ENCODE measurements at places on chromosomes 3 and 15.

DNA sequence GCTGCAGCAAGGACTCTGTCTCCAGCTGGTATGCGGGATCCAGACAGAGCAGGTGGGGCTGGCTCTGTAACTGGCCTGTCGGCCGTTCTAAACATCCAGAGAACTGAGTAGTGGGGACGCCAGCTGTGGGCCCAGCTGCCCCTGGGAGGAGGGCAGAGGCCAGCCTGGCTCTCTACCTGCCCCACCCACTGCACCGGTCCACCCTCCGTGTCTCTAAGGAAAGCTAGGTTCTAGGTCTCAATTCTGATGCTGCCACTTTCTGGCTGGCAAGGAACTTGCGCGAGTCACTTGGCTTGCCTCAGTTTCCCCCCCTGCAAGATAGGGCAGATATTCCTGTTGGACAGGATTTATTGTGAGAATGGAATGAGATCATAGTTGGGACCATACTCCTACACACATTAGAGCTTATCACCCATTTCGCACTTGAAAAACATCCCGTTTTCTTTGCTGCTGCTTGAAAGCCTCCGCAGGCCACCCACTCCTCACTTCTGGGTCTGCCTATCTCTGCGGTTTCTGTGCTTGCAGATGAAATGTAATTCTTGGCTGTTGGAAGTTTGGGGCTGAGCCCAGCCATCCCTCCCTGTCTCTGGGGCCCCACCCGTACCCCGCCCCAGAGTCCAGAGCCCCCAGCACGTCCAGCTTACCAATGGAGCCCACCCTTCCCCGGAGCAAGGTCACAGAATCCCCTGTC is 65.8 kb downstream of the IQSEC1 start:
- DNase-seq: no peak

DNA sequence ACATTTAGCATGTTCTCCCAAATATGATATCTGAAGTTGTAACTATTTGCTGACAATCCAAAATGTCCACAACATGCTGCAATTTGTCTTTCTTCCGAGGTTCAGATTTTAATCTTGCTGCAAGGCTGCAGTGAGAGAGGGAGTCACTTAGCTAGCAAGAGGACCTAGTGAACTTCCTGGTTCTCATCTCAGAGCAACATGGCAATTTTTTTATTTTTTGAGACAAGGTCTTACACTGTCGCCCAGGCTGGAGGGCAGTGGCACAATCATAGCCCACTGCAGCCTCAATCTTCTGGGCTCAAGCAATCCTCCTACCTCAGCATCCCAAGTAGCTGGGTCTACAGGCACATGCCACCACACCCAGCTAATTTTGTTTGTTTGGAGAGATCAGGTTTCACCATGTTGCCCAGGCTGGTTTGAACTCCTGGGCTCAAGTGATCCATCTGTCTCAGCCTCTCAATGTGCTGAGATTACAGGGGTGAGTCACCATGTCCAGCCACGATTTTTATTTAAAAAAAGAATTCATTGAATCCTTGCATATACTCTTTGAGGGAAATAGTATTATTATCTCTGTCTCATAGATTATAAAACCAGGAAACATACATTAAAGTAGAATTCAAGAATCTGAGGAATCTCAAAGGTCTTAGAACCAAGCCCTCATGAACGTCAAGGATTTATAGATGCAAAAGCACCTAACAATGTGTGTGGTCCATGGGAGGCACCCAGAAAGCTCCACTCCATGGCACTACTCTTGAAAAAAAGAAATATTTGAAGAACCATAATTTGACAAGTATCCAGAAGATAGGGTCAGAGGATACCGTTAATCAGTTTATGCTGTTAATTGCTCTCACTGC is 9.1 kb downstream of the HDC start:
- peak; percentile 72 for DNase-seq

DNA sequence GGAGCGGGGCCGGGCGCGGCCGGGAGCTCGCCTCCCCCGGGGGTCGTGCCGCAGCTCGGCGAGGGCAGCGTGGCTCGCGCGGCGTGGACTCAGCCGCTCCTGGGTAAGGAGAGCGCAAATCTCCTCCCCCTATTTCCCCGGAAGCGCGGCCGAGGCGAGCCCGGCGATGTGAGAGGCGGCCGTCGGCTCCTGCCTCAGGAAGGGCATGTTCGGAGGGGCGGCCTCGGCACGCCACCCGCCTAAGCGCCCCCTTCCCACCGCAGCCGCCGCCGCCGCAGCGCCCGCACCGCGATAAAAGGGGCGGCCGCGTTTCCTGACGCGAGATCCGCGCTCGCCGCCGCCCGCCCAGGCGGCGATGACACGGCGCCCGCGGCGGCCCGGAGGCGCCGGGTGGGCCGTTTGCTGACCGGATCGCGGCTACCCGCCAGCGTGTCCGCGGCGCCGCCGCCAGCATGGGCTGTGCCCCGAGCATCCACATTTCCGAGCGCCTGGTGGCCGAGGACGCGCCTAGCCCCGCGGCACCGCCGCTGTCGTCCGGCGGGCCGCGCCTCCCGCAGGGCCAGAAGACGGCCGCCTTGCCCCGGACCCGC is at the start of gene PDE8A:
TSS of gene PDE8A (plus strand) at position 146 of the 590 bp plus-strand sequence. CDS start at position 453, 307 bp downstream.
- peak; percentile 60 for DNase-seq

DNA sequence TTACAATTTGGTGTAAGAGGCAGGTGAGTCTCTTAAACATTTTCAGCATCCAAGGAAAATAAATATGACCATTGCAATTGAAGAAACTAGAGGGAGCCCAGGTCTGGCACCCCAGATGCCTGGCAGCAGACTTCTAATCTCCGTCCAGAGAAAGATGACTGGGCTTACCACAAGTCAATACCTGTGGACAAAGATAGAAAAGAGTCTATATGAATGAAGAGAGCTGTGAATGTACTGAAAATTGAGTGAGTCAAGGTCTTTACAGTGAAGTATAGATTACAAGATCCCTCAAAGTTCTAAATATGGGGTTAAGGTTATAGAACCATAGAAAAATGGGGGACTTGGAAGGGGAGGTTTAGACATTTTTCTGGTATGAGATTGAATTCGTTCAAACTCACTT is 827.4 kb upstream of the NR2F2 start:
- no peak for DNase-seq

DNA sequence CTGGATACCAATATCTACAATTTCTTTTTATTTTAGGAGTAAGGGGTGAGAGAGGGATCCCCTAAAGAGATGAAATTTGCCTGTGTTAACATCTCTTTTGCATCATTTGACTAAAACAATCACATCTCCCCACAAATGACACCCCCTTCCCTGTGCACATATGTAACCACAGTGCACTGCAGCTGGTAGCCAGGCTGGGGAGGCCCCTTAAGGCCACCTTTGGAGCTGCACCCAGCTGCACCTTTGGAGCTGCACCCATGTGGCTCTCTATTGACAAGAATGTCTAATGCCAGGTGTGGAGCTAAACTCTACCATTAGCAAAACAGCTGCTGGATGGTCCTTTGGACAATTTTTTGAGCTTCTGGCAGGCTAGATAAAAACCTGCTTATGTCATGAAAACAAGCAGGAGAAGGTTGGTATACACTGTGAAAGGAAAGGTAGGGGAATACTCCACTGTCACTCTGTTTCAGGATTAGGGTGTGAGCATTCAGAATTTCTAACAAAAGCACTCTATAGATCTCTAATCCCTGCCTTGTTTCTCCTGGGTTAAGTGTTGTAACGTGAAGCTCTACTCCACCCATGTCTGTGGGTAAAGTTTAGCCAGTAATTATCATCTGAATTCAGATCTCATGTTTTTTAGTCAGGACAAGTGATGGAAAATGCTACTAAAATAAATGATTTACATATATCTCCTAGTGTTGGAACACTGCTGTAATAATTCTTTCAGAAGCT is 52.1 kb downstream of the TFG start:
- peak; percentile 46 for DNase-seq

- DNase-seq: no peak
Observed at GRCh38 chr15:99282121-99282520, 30.8 kb downstream of the LRRC28 start.

- DNase-seq: no peak
Observed at GRCh38 chr3:127493924-127494646, 96.4 kb downstream of the TPRA1 start.

- DNase-seq: peak; percentile 81
Observed at GRCh38 chr3:71026634-71027578, 556.6 kb downstream of the FOXP1 start.

- no peak for DNase-seq
Observed at GRCh38 chr3:138332472-138333073, 2.9 kb upstream of the NME9 start.

- no peak for DNase-seq
Observed at GRCh38 chr3:56926243-56926946, 124.6 kb upstream of the ARHGEF3 start.

GRCh38 chr3:46892285-46893145 is 15.0 kb downstream of the PTH1R start:
- peak; percentile 83 for DNase-seq

- no peak for DNase-seq
Observed at GRCh38 chr15:82805994-82806406, at the start of gene FSD2. FSD2 (minus strand) TSS chr15:82806069; CDS start chr15:82787390, 18,679 bp downstream.

- DNase-seq: peak; percentile 25
Observed at GRCh38 chr3:168844472-168844871, 748.7 kb upstream of the GOLIM4 start.

- no peak for DNase-seq
Observed at GRCh38 chr3:124601190-124601589, 129.1 kb upstream of the UMPS start.

- DNase-seq: peak; percentile 86
Observed at GRCh38 chr3:116200956-116201690, 244.2 kb downstream of the LSAMP start.

DNA sequence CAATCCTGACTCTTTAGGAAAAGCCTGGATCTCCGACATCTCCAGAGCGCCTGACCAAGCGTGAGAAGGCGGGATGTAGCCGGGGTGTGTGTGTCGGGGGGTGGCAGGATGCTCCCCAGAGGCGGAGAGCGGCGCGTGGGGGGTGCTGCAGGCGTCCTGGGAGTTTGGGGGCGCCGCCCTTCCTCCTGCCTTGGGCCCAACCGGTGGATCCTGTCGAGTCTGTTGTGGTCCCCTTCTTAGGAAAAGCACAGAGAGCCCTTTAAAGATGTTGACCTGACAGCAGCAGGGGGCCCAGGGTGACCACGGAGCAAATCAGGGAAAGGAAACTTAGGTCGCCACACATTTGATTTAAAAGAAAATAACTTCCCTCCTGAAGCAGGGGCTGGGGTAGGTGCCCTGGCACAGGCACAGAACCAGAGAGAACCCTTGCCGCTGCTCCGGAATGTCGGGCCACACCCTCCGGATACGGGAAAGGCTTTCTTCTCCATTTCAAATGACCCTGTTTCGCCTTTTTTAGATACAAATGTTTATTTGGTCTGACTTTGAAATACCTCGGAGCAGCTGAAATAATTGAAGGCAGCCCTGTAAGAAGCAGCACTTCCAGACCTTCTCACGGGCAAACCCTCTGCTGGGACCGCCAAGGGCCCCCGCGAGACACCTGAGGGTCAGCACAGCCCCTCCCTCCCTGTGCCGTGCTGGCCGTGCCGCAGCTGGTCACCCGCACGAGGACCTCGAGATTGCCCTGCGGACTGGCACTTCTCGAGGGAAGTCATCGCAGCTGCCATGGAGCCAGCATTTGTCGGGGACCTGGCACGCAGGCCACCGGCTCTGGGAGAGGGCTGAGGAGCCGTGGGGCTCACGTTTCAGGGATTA is 102.9 kb upstream of the KLF13 start:
- no peak for DNase-seq

- no peak for DNase-seq
Observed at GRCh38 chr3:128198313-128198712, 45.0 kb downstream of the EEFSEC start.

DNA sequence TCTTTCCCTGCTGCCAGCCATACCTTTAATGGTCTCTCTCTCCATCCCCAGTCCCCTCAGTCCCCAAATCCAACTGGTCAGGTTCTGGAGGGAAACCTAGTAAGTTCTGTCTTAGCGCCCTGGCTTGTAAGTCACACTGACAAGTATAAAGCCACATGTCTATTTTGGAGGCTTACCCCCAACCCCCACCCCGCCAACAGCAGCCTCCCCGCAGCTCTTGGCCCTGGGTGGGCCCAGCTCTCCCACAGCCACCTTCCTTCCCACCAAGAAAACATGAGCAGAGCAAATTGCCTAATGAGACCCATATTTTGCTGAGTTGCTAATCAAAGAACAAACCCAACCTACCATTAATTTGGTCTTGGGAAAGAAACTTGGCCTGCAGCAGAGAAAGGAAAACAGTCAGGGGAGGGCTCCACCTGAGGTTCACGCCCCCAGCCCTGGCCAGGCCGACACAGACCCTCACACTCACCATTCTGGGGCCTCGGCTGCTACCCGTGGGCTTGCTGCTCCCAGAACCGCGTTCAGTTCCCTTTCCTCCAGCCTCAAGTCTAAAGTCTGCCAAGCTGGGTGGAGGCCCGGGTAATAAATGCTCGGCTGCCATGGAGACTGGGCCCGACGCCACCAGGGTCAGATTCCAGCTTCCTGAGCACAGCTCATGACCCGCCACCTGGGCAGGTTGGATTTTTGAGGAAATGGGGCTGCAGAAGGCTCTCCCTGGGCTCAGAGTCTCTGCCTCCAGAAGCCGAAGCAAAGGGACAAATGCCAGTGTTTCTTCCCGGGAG is at the start of gene CALML4:
TSS of gene CALML4 (minus strand) at position 557 of the 782 bp plus-strand sequence. CDS start at position 472, 85 bp downstream.
- peak; percentile 74 for DNase-seq

DNA sequence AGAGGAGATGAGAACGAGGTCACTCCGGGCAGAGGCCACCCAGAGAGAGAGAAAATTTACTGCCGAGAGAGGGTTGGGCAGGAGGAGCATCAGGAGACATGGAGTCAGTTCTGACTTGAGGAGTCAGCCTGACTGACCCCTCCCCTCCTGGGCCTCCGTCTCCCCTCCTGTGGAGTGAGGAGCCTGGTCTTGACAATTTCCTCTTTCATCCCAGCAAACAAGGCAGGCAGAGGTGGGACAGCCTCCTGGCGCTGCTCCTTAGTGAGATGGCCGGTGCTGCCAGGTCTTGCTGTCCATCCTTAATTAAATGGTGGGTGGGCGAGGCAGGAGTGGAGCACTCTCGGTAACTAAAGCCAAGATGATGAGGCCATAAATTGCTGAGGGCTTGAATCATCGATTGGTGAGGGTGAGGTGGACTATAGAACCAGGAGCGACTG is 60.6 kb downstream of the CYP11A1 start:
- DNase-seq: peak; percentile 32

- peak; percentile 2 for DNase-seq
Observed at GRCh38 chr3:149090907-149091306, 4.6 kb upstream of the HLTF start.

- peak; percentile 8 for DNase-seq
Observed at GRCh38 chr3:87197531-87197930, 29.6 kb upstream of the CHMP2B start.

GRCh38 chr3:127197300-127198189 is 4.6 kb downstream of the PRR23E start:
- no peak for DNase-seq
